Activated T-cell treated with anti-CD3 and anti-CD28 coated beads for 24 hours (primary cell): ENCODE measurements at places on chromosomes 1 and 21.

GRCh38 chr1:19327301-19327700, 15.2 kb downstream of the SLC66A1 start:
- no peak for DNase-seq

GRCh38 chr1:12420171-12420570, 190.3 kb downstream of the VPS13D start:
- DNase-seq, result no peak

GRCh38 chr1:183905508-183906113, 100.7 kb downstream of the RGL1 start:
- DNase-seq, result no peak

- no peak for DNase-seq
Measured at GRCh38 chr1:176705585-176705984, 242.6 kb downstream of the PAPPA2 start.

DNA sequence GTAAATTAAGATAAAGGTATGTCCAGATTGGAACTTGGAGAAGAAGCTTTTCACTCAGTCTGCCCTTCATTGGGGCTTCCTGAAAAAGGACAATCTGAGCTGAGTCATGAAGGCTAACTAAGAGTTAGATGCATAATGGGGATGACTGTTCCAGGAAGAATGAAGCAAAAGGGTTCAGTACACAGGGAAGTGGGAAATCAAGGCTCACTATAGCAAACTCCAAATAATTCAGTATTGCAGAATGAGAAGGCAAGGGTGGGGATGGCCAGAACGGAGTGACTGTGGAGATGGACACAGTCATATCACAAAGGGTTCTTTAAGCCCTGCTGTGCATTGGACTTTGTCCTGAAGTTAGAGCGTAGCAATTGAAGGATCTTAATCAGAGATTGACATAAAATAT, 158.3 kb downstream of the FGGY start:
- DNase-seq, result no peak

DNA sequence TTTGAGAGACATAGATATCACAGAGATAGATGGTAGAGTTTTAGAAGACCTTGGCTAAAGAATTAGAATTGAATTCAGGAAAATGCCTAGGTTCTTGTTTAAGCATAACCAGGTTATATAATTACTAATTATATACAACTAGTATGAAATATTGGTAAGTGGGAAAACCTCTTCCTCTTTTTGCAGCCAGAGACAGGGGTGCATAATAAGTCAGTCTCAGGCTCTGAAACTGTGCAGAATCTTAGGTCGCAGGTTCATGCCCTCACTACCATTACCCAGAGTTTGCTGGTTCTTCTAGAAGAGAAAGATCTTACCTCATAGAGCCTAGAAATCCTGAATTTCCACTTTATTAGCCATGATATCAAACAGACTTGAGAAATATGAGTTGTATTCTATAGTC, 183.3 kb downstream of the NEK7 start:
- DNase-seq, result no peak

DNA sequence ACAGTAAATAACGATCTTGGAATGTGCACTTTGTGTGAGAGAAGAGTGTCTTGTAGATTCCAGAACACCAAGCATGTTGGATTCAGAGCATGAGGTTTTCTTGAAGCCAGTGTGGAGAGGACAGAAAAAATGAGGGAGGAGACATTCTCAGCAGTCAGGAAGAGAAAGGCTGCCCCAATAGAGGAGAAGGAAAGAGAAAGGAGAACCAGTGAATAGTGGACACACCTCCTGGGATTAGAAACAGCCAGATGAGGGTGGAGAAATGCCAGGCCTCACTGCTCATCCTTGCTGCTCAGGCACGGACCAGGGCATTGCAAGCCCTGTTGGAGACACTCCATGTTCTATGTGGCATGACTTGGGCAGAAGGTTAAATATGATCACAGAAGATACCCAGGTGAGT, 69.0 kb upstream of the KAZN start:
- no peak for DNase-seq

- no peak for DNase-seq
Measured at GRCh38 chr1:63833363-63834119, 59.7 kb downstream of the ROR1 start.

DNA sequence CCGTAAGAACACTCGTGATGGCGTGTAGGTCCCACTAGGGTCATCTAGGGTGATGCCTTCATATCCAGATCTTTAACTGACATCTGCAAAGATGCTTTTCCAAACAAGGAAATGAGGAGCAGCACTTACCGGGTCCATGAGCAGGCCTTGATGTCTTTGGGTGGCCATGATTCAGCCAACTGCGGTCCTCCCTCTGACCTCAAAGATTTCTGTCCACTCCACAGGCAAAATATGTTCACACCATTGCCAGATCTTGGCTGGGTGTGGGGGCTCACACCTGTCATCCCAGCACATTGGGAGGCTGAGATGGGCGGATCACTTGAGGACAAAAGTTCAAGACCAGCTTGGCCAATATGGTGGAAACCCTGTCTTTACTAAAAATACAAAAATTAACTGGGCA, 18.2 kb downstream of the TRPM2 start:
- DNase-seq, result no peak
